ENCODE measurements at places on chromosomes 11 and 22. TPM values are rescaled to one million over a fixed set of nuclear protein-coding genes. Genes with fewer than 3 reads are reported as not detected.

The CCS gene
- 47.5 TPM for total RNA-seq

The TUBGCP6 gene
- 94.5 TPM for total RNA-seq

DNA sequence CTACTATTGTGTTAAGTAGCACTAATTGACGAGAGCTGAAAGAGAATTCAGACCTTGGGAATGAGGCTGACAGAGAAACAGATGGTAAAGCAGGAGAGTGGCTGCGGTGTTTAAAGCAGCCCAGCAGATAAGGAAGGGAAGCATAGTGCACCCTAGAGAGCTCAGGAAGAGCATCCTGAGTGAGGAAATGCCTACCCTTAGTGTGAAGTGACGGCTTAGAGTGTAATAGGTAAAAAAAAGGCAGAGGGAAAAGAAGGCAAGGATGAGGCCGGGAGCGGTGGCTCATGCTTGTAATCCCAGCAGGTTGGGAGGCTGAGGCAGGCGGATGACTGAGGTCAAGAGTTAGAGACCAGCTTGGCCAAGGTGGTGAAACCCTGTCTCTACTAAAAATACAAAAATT is 22.4 kb upstream of the ETS1 start:
- H3K27me3 ChIP-seq, result no peaks in the 10 kb centered on the region
- H3K4me1 ChIP-seq, result peaks cover 32% of the 10 kb centered on the region
- no peak for DNase-seq
- H3K36me3 ChIP-seq, result no peaks in the 10 kb centered on the region
- H3K27ac ChIP-seq, result peak overlapping the region; percentile 72

The IFITM10 gene
- total RNA-seq, result 1.3 TPM

DNA sequence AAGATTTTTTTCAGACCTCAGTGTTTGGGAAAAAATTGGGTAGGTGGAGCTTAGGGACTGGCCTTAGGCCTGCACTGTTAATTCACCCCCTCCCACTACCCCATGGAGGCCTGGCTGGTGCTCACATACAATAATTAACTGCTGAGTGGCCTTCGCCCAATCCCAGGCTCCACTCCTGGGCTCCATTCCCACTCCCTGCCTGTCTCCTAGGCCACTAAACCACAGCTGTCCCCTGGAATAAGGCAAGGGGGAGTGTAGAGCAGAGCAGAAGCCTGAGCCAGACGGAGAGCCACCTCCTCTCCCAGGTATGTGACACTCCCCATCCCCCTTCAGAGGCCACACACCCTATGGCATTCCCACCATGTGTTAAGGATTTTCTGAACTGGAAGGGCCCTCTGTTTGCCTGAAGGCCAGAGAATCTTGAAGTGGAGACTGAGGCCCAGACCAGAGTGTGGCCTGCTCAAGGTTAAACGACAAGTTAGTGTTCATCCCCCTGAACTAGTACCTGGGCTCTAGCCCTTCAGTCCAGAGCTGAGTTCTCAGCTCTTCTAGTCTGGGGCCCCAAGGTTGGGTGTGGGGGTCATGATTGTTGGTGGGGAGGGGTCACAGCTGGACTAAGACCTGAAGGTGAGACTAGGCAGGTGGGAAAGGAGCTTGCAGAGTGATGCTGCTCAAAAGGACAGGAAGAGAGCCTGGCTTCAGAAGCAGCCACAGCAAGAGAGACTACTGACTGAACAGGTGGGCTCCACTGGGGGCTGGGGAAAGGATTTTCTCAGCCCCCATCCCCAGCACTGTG is 2.3 kb upstream of the FOLR1 start:
- no peaks in the 10 kb centered on the region for H3K36me3 ChIP-seq
- H3K27ac ChIP-seq, result no peak overlapping the region
- no peak for DNase-seq
- no peak overlapping the region for H3K4me3 ChIP-seq
- H3K4me1 ChIP-seq, result no peaks in the 10 kb centered on the region

GRCh38 chr11:116976941-116977570 is 121.2 kb downstream of the SIK3 start:
- H3K27ac ChIP-seq, result no peak overlapping the region
- DNase-seq, result no peak

DNA sequence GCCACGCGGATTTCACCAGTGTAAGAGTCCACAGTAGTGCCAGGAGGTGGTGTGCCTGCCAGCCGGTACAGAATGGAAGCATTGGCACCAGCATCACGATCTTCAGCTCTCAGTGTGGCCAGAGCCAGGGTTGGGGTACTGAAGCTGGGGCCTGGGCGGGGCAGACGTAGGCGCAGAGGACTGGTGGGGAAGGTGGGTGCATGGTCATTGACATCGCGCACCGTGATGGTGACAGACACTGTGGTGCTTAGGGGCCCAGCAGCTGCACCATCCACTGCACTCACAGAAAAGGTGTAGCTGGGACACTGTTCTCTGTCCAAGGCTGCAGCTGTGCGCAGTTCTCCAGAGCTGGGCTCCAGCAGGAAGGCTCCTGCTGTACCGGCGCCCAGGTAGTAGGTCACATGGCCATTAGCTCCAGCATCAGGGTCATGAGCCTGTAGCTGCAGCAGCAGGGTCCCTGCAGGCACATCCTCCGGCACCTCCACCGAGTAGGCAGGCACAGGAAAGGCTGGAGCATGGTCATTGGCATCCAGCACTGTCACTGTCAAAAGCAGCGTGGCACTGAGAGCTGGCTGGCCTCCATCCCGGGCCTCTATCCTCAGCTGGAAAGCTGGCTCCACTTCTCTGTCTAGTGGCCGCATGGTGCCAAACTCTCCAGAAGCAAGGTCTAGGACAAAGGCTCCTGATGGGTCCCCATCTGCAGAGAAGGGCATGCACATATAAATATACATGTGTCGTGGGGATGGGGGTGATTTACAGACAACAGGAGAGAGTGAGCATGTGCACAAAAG is 7.9 kb upstream of the TPP1 start:
- no peaks in the 10 kb centered on the region for H3K27me3 ChIP-seq
- peak overlapping the region; percentile 79 for H3K4me3 ChIP-seq
- no peaks in the 10 kb centered on the region for H3K36me3 ChIP-seq
- DNase-seq, result no peak

- peaks cover 10% of the 10 kb centered on the region for H3K36me3 ChIP-seq
- H3K4me3 ChIP-seq, result no peak overlapping the region
- peaks cover 2% of the 10 kb centered on the region for H3K27me3 ChIP-seq
- no peak overlapping the region for H3K27ac ChIP-seq
Measured at GRCh38 chr11:68370211-68371111, 58.1 kb downstream of the LRP5 start.

GRCh38 chr11:95088946-95089619 is 563 bp upstream of the ENDOD1 start:
- no peaks in the 10 kb centered on the region for H3K27me3 ChIP-seq
- peak; percentile 41 for DNase-seq
- peaks cover 7% of the 10 kb centered on the region for H3K36me3 ChIP-seq
- peaks cover 51% of the 10 kb centered on the region for H3K4me1 ChIP-seq
- peak overlapping the region; percentile 92 for H3K4me3 ChIP-seq

DNA sequence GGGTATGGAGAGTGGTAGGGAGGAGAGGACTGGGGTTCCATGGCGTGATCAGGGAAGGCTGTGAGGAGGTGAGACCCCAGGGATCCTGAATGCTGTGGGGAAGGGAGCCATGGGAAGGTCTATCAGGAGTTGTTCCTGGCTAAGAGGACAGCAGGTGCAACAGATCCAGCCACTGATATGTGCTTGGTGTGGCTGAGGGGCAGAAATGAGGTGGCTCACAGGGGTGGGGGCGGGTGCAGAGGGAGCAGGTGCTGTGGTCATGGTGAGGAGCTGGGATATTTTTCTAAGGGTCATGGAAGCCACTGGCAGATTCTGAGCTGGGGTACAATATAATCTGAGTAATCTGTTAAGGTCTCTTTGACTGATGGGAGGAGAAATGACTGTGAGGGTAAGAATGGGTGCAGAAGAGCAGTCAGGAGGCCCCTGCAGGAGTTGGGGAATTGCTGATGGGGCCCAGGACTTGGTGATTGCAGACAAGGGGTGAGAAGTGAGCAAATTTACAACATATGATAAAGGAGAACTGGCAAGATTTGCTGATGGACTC is 31.3 kb upstream of the DMC1 start:
- H3K4me3 ChIP-seq, result no peak overlapping the region
- H3K27ac ChIP-seq, result no peak overlapping the region
- peaks cover 7% of the 10 kb centered on the region for H3K27me3 ChIP-seq
- no peaks in the 10 kb centered on the region for H3K36me3 ChIP-seq
- DNase-seq, result no peak
- H3K4me1 ChIP-seq, result no peaks in the 10 kb centered on the region

DNA sequence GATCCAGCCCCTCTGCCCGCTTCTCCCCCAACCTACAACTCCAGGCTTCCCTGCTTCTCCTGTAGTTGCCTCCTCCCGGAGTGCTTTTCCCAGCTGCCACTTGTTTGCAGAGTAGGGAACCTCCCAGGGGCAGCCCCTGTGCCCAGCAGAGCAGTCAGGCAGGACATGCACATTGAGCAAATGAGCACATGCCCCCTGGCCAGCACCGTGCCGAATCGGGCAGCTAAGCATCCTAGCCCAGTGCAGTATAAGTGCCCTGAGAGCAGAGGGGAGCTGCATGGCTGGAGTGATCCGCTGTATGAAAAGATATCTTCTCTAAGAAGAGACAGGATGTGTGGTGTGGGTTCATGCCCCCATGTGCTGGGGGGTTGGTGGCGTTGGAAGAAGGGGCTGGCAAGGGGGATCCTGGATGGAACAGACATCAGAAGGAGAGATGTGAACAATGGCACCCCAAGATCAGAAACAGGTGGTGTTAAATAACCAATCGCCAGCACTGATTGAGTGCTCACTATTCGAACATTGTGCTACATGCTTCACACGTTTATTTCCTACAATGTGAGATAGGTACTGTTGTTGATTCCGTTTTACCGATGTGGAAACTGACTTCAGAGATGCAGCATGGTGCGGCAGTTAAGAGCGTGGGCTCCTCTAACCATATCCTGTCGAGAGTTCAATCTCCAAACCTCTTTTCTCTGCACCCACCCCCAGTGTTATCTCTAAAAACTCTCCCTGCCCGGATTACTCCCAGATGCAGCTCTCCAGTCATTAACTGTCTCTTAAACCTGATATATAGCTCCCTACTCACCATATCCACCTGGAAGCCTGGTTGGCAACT is 1.2 kb downstream of the AIP start:
- no peaks in the 10 kb centered on the region for H3K27me3 ChIP-seq
- peaks cover 53% of the 10 kb centered on the region for H3K4me1 ChIP-seq
- DNase-seq, result peak; percentile 58

GRCh38 chr11:12174128-12174476 is 63.7 kb downstream of the MICAL2 start:
- H3K4me3 ChIP-seq, result no peak overlapping the region
- H3K27me3 ChIP-seq, result no peaks in the 10 kb centered on the region
- peaks cover 14% of the 10 kb centered on the region for H3K36me3 ChIP-seq
- peaks cover 33% of the 10 kb centered on the region for H3K4me1 ChIP-seq

- no peak overlapping the region for H3K4me3 ChIP-seq
- no peaks in the 10 kb centered on the region for H3K27me3 ChIP-seq
- no peaks in the 10 kb centered on the region for H3K36me3 ChIP-seq
- DNase-seq, result no peak
- H3K27ac ChIP-seq, result no peak overlapping the region
Measured at GRCh38 chr11:27058456-27058855, 17.8 kb downstream of the BBOX1 start.

The OR8A1 gene
- not detected for total RNA-seq

The GRM5 gene
- not detected for total RNA-seq

Data from activated naive CD8-positive, alpha-beta T cell treated with anti-CD3 and anti-CD28 coated beads, Interleukin-2, amount 10 ng/mL, durations not matched to agents 7 days and 5 days (primary cell).